Dermis blood vessel endothelial cell (primary cell): ENCODE measurements at places on chromosomes 5 and 9. TPM values are rescaled to one million over a fixed set of nuclear protein-coding genes. Genes with fewer than 3 reads are reported as not detected.
A peak's percentile ranks its signal among the peaks of the same experiment; 100 is the strongest.

Gene SLC6A3
- total RNA-seq: not detected in 2 replicates

DNA sequence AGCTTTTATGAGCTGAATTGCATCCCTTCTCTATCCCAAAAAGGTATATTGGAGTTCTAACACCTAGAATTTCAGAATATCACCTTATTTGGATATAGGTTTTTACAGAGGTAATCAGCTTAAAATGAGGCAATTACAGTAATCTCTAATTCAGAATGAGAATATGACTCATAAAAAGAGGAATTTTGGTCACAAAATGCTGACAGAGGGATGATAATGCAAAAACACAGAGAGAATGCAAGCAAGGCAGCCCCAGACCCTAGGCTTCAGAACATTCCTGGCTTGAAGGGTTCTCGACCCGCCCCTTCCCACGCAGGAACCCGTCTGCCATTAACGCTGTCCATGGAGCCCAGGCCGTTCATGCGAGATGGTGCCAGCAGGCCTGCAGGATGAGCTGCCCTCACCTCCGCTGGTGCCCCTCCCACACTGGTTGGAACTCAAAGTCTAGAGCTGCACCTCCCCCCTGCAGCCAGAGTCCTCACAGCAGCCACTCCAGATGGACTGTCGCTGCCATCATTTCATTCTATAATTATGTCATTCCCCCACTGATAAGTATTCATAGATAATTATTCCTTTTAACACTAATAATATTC is 1173.4 kb upstream of the ACO1 start:
- DNase-seq: no peak

DNA sequence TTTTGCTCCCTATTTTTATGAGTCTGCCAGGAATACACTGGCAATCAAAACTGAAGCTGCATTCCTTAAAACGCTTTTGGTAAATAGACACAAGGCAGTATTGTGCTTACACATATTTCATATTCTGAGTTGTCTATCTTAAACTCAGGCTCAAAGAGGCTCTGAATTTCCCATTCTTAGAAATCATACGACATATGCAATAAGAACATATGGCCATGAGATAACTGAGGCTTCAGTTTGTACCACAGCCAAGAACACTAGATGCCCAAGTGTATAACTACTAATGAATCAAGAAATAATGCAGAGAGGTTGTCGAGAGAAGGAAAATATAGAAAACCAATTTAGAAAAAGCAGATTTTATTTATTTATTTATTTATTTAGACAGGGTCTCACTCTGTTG is 357.4 kb downstream of the NDUFS4 start:
- DNase-seq: no peak

DNA sequence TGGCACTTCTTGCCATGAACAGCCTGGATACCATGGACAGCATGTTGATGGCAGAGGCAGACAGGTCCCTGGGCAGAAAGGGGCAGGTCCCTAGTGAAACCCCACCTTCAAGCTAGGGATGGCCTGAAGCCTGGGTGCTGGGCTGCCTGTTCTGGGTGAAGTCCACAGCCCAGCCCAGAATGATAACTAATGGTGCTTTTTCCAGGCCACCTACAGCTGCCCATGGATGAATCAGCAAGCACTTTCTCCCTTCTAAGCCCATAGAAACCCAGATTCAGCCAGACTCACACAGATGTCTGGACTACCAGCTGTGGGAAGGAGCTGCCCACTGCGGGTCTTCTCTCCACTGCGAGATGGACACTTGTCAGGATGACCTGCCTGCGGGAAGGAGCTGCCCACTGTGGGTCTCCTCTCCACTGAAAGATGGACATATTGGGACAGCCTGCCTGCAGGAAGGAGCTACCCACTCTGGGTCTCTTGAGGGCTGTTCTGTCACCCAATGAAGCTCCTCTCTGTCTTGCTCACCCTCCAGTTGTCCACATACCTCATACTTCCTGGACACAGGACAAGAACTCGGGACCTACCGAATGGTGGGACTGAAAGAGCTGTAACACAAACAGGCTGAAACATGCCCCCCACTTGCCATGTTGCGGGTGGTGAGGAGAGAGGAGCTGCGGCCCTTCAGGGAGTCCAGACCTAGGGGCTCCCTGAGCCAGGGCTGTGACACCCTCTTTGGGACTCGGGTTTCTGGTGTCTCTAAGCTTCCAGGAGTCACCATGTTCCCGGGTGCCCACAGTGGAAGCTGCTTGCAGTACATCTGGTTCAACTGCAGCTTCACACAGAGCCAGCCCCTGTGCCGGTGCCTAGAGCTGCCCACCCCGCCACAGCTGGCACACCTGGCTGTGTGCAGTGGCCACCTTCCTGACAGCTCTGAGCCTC is 60.7 kb upstream of the SYNPO start:
- no peak for DNase-seq

Gene OBP2B
- total RNA-seq: not detected in 2 replicates

DNA sequence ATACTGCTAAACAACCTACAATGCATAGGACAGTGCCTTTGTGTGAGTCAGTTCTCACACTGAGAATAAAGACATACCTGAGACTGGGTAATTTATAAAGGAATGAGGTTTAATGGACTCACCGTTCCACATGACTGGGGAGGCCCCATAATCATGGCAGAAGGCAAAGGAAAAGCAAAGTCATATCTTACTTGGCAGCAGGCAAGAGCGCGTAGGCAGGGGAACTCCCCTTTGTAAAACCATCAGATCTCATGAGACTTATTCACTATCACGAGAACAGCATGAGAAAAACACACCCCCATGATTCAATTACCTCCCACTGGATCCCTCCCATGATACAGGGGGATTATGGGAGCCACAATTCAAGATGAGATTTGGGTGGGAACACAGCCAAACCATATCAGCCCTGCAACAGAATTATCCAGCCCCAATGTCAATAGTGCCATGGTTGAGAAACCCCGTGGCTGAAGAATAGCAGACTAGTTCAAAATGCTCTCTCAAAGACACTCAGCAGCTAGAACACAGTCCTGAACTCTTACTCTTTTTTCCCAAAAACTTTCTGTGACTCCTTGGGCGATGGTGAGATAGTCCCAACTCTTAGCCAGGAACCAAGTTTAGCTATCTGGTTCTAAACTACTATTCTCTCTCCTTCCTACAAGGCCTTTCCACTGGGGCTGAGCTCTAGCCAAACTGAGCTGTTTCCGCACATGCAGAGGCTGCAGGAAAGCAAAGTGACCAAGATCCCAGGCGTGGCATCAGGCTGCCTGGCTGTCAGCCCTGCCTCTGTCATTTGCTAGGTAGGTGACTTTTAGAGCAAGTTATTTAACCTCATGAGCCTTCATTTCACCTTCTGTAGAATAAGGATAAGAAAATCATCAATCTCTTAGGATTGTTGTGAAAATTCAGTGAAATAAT is 21.7 kb downstream of the FAT2 start:
- no peak for DNase-seq

GRCh38 chr5:66343370-66344071 is 199.4 kb downstream of the SREK1 start:
- no peak for DNase-seq

Gene UBE2QL1
- total RNA-seq: under 0.01 and 0.05 TPM in 2 replicates

- no peak for DNase-seq
These were observed 53.8 kb downstream of the NR2F1 start for GRCh38 chr5:93636837-93637236.

- no peak for DNase-seq
These were observed 8.7 kb downstream of the FAM193B start for GRCh38 chr5:177545487-177546257.

GRCh38 chr5:151499501-151500035 is 52.2 kb downstream of the SLC36A1 start:
- DNase-seq: no peak

DNA sequence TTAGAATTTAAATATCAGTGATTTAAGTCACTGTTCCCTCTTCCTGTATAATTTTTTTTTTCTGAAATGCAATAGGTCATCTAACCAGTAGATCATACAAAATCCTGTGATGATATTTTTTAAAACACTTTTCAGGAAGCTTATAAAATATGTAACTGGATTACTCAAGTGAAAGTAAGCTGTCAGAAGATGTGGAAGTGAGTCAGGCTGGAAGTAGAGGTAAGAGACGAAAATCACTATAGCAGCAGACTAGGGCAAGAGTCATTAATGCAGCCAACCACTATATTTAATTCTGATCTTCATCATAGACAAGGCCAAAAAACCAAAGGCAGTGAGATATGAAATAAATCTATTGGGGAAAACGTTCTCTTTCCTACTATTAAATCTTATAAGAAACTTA is 65.7 kb upstream of the C6 start:
- DNase-seq: no peak

GRCh38 chr9:9730174-9730573 is 882.6 kb downstream of the PTPRD start:
- no peak for DNase-seq

DNA sequence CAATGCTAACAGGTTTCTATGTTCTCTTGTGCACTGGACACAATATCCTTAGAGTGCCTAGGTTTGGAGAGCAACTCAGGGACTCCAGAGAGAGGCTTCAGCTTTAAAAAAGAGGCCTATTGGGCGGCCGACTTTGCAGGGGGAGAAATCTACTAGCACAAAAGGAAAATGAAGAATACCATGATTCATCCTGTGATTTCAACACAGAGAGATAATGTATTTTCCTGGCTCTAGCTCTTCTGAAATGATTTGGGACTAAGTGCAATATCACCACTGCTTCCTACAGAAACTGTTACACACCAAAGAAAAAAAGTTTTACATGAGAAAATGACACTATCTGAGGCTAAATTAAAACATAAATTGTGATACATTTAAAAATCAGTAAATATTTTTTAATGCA is 146.1 kb upstream of the TSLP start:
- DNase-seq: no peak

DNA sequence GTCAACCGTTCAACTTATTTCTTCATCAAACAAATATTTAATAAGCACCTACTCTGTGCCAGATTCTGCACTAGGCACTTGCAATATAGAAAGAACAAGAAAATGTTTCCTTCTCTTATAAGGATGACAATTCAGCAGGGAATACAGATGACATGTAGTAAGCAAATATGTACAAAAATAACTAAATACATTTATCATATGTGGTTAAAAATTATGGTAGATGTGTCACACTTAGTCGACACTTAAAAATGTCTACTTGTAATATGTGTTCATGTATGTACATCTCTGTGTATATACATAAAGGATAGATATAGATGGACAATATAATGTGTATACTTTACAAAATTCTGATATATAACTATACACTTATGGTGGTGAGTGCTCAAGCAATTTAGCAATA is 417.0 kb upstream of the MEF2C start:
- DNase-seq: no peak

- no peak for DNase-seq
These were observed 61.4 kb downstream of the CERT1 start for GRCh38 chr5:75450069-75450468.

Gene MUSK
- total RNA-seq: not detected in 2 replicates

Gene SPAG8
- 0.19 TPM in 1 of 2 replicates, not detected in the other for total RNA-seq

DNA sequence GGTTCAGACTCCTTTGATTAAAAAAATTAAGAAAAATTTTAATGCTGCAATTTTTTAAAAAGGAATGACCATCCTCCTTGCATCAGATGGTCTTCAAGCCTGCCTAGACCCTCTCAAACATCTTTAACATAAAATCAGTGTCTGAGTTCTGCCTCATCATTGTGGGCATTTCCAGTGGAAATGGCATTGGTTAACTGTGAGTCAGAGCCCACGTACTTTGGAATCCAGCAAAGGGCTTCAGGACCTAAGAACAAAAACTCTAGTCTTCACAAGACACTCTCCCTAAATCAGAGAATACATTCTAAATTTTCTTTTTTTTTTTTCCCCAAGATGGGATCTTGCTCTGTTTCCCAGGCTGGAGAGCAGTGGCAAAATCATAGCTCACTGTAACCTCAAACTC is 9.4 kb upstream of the C5orf15 start:
- DNase-seq: peak; percentile 41

DNA sequence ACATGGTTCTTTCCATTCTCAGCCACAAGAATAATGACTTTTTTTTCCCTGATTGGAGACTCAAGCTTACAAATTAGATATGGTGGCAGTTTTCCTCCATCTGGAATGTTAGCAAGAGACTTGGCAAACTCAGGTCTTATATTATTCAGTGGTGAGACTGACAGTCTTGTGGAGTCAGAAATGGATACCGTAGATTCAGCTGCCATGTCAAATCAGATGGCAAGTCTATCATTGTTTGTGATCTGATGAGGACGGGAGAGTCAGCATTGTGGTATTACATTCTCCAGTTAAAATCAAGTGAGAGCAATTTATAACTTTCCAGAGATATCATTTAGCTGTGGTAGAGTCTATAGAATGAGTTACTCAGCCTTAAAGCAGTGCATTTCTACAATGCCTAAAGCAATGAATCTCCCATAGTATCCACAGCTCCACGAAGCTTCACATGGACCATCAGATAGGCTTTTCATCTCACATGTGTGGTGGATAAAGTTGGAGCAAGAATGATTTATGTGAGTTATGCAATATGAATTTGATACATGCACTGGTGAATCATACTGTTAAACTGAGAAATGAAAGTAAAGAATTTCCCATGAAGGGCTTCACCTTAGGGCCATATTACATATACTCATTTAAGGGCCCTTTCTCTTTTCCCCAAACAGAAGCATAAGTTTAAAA is 430.6 kb downstream of the ZNF608 start:
- DNase-seq: no peak

- peak; percentile 15 for DNase-seq
These were observed 27.2 kb downstream of the AHRR start for GRCh38 chr5:348726-349125.

DNA sequence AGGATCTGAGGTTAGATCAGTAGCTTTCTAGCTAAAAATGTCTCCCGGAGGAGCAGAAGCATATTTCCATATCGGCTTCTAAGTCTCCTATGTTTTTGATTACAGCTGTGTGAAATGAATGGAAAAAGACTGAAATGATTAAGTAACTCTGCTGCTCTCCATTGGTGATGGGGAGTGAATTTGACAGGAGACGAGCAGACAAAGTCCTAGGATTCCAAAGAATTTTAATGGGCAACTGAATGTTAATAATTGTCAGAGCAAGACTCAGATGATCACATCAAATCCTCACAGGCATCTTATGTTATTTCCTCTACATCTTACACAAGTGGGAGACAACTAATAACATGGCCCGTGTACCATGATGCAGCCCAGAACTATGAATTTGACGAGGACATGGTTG is 66.8 kb downstream of the LIX1 start:
- no peak for DNase-seq

DNA sequence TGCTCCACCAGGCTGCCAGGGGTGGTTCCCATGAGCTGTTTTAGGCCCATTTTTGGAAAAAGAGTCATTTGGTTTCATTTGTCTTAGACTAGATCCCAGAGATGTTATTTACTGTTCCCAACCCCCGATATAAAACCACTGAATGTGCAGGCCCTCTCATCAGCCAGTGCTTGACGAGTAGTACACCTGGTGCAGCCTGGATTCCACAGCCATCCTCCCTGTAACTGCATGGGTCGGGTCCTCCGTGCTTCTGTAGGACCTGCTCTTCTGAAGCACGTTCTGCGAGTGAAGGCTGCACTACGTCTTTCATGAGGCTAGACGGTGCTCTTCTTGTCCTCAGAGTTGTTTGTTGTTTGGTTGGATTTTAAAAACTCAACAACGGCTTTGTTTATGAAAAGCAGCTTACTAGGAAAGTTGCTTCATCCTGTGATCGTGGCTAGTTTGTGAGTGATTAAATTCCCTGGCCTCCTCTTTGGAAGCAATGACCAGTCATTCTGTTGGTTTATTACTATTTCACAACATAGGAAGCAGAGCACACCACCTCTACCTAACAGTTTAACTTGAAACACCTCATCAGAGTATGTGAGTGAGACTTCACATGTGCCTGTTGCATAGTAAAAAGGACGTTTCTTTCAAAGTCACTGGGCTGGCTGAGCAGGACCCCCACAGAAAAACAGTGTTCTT is 135.2 kb downstream of the AOPEP start:
- no peak for DNase-seq

Gene TMEM215
- not detected in 2 replicates for total RNA-seq

GRCh38 chr5:179870403-179870903 is 11.8 kb upstream of the MRNIP start:
- peak; percentile 66 for DNase-seq
